ENCODE measurements at places on chromosomes 6 and 20.

GRCh38 chr6:42565823-42566613 is 2.2 kb downstream of the UBR2 start:
- DNase-seq: no peak

DNA sequence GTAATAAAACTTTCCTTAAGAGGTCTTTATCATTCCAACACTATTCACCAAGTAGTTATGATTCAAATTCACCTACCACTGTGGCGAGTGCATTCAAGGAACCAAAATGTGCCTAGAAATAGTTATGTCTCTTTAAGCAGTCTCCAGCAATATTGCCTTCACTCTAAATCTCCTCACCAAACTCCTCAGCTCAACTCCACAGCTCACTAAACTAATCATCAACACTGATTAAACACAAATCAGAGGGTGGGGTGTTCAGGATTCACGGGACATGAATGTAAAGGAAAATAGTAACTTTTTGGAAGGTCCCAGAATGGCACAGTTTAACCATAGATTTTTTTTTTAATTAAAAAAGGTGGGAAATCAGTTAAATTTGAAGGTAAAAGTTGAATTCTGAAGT is 70.5 kb upstream of the THEMIS start:
- no peak for DNase-seq

- DNase-seq: no peak
These were observed 49.2 kb upstream of the MAP7 start for GRCh38 chr6:136599329-136600011.

DNA sequence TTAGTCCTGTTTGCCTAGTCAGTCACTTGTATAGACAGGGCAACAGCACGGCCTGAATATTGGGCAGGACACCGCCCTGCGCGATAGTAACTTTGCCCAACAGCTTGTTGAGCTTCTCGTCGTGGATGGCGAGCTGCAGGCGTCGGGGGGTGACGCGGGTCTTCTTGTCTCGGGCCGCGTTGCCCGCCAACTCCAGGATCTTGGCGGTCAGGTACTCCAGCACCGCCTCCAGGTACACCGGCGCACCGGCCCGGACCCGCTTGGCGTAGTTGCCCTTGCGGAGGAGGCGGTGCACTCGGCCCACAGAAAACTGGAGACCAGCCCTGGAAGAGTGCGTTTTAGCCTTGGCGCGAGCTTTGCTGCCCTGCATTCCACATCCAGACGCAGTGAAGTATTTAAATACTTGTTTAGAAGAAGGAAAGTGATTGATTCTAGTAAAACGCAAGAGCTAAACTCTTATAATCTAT is 92.8 kb upstream of the BTN3A2 start:
- peak; percentile 54 for DNase-seq

GRCh38 chr20:41309817-41310216 is 7.7 kb downstream of the ZHX3 start:
- DNase-seq: no peak

All from left colon (tissue), 2 donors.